Heart right ventricle (tissue), 16 donors: ENCODE measurements at places on chromosomes 2 and 18. TPM values are rescaled to one million over a fixed set of nuclear protein-coding genes. Genes with fewer than 3 reads are reported as not detected.
A peak's percentile ranks its signal among the peaks of the same experiment; 100 is the strongest.

Gene MRO
- 1.0 TPM for polyA plus RNA-seq

DNA sequence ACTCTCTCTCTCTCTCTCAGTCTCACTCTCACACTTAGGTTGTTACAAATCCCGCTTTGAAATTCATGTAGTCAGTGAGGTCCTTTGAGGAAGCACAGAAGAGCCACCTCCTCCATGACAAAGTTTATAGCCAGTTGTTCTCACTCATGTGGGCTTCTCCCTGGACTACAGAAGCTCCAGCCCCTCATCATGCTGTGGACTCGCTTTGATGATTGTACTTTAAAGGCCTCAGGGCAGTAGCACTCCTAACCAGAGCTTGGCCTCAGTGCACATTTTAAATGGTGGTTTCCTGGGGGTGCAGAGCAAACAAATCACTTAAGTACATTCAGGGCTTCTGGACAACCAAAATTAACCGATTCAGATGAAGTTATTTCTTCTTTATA is 115.7 kb downstream of the MTCL1 start:
- no peak for DNase-seq

DNA sequence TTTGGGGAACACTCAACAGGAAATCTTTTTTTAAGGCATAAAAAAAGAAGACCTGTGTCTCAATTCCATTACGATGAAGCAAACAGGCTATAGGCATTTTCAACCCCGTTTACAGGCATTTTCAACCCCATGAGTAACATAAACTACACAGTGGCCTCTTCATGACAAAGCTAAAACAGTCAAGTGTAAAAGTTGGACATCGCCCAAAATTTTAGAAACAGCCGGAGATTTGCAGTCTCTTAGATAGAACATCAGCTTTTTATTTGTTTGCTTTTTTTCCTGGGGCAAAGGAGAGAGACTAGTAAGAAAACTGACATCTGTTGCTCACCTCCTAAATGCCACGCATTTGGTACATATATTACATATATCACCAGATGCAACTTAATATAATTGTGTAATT is 173.7 kb downstream of the CMPK2 start:
- no peak for DNase-seq

Gene TUBB8B
- not detected for polyA plus RNA-seq

Gene LRP1B
- polyA plus RNA-seq: not detected

DNA sequence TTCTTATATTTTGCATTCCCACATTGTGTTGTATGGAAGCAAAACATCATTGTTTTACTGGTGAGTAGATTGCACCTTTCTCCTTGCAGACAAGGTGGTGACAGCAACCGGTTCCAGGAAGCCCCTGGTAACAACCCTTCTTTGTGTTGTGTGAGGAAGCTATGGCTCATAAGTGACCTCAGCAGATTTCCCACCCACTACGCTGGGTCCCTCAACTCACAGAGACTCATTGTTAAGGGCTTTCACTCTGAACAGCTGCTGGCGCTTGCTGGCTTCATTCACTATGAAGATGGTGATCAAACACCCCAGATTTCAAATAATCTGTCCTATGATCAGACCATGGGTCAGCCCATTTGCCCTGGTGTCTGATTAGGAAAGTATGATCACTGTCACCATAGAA is 53.4 kb downstream of the WIPF1 start:
- DNase-seq: no peak

DNA sequence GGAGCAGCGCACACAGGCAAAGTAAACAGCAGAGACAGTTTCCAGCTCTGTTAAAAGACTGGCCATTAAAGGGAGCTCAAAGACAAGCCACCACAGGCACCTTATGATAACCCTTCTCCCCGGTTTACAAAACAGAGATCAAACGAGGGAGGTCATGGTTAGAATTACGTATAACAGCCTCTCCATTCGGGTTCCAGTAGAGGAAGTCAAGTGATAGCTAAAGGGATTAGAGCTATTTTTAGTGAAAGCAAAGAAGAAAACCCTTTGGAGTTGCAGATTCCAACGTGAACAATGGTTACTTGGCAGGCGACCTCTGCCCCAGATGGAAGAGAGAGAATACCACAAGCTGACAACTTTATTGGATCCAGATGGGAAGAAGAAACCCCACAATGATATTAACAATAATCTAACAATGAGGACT is 31.2 kb upstream of the EDAR start:
- DNase-seq: no peak

DNA sequence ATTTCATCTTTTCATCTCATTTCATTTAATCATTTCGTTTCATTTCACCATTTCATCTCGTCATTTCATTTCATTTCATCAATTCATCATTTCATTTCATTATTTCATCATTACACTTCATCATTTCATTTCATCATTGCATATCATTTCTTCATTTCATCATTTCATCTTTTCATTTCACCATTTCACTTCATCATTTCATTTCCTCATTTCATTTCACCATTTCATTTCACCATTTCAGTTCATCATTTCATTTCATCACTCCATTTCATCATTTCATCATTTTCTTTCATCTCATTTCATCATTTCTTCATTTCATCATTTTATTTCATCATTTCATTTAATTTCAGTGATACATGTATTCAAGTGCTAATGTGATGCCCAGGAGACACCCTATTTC is 127.1 kb downstream of the ANKRD30BL start:
- no peak for DNase-seq

- DNase-seq: no peak
These were observed 231.4 kb downstream of the FAM210A start for GRCh38 chr18:13494871-13495445.

DNA sequence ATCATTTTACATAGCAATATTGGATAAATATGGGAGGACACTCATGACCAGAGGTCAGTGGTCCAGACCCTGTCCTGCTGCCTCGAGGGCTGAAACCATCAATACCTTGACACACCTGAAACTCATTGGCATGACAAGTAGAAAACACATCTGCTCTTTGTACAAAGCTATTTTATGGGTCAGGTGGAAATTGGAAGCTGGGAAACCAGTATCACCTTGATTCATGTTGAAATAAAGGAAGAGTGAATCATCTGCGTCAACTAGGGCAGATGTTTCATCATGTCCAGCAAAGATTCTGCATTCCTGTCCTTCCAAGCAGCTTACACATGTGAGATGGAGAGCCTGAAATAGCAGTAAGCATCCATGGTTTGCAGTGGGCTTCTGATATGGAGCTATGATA is 80.0 kb upstream of the ERBB4 start:
- DNase-seq: no peak

Gene TM4SF20
- polyA plus RNA-seq: not detected

DNA sequence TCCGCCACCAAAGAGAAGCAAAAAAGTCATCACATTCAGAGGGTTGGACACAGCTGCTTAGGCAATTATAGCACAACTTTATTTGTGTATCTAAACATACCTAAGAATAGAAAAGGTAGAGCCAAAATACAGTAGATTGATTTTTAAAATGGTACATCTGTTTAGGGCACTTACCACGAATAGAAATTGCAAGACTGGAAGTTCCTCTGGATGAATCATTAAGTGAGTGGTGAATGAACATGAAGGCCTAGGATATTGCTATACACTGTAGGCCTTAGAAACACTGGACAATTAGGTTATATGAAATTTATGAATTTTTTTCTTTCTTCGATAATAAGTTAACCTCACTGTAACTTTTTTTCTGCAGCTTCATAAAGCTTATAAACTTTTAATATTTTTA is 687.0 kb downstream of the BCL11A start:
- no peak for DNase-seq

Gene DYSF
- polyA plus RNA-seq: 20.6 TPM

Gene CFLAR
- 91.5 TPM for polyA plus RNA-seq

- peak; percentile 82 for DNase-seq
These were observed 160.3 kb downstream of the INO80D start for GRCh38 chr2:205925373-205926337.

Gene PASK
- 2.5 TPM for polyA plus RNA-seq

GRCh38 chr18:4765401-4765800 is 310.3 kb upstream of the DLGAP1 start:
- DNase-seq: no peak

DNA sequence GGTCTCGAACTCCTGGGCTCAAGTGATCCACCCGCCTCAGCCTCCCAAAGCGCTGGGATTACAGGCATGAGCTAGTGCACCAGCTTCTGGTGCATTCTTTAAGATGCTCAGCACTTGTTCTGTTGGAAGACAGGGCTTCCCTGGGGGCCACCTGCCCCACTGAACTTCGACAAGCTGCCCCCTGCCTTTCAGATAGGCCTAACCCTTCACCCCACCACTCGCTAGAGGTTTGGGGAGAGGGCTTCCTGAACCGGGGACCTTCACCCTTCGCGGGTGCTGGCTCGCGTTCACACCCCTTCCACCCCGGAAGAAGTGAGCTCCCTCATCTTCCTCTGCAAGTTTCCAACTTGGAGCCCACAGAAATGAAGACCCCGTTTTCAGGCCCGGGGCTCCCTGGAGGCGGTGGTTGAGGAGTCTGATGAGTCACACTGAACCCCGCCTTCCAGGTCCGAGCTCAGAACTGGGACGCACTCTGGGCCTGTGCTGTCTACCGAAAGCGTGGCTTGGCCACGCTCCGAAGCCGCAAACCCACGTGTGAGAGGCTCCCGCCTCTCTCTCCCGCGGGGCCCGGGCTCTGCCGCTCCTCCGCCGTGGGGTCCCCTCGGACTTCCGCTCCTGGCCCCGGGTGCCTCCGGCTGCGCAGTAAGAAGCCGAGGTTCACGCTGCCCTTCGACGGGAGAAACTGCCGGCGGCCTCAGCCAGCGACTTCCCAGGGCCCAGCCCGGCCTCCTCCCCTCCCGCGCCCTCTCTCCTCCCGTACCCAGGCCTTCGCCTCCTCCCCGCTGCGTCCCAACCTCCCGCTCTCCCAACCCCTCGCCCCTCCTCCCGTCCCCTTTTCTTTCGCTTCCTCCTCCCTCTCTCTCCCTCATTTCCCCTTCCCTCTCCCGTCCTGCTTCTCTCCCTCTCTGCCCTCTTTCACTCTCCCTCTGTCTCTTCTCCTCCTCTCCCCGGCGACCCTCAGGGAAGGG is 47.5 kb upstream of the SP3 start:
- peak; percentile 82 for DNase-seq

DNA sequence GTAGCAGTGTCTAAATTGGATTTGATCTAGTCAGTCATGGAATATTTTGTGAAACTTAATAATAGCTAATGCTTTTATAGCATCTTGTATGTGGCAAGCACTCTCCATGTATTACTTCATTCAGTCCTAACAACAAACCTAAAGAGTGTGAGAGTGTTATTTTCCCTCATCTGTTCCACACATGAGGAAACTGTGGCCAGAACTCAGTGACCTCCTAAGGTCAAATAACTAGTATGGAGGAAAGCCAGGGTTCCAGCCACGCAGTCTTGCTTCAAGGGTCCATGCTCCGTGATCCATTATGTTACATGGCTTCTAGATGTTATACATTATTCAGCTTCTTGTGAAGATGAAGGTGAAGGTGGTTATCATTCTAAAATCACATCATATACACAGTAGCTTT is 45.5 kb downstream of the TWSG1 start:
- no peak for DNase-seq

DNA sequence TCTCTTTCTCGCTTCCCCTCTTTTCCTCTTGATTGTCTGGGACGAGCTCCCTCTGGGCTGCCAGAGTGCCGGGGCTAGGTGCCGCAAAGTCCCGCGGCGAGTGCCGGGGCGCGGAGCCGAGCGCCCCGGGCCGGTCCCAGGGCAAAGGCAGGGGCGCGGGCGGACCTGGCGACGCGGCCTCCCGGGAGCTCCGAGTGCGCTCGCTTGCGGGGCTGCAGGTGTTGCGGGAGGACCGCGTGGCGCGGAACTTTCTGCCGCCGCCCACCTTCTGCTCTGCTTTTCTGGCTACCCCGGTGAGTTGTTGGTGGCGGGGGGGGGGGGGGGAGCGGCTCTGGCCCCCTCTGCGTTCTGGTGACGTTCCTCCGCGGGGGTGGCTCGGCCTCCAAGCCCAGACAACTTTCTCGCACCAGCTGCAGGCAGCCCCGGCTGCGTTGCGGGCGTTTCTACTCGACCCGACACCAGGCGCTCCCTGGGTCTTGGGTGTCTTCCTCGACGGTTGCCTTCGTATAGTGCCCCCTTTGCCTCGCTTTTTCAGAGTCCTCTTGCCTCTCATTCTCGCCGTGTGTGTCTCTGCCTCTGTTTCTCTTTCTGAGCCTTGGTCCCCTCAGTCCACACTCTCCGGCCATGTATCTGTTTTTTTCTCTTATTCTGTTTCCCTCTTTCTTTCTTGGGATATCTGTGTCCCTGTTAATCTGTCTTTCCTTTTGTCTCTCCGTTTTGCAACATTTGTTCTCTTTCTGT is 759 bp downstream of the GALNT13 start:
- no peak for DNase-seq

DNA sequence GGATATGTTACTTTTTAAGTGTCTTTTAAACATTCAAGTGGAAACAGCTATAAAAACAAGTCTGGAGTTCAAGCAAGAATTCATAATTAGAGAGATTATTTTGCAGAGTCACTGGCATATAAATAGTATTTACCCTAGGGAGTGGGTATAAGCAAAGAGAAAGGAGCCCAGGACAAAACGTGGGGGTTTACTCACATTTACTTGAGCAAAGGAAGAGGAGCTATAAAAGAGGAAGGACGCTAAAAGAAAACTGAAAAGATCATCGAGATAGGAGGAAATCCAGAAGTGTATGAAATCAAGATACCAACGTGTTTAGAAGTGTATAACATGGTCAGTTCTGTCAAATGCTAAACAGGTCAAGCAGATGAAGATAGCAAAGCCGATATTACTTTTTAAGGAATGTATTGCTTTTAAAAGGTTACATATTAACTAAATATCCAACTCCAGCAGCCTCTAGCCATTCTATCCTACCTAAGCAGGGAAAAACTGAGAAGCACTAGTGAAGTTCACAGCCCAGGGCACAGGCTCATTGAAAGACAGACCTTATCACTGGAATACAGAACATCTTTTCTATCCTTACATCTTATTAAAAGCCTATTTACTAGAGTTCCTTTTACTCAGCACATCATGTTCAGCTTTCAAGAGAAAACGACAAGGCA is 8.6 kb downstream of the KANSL1L start:
- no peak for DNase-seq
